Neuronal stem cell (in vitro differentiated cells): ENCODE measurements at places on chromosomes 12 and 14.

GRCh38 chr12:116629480-116629879, 70.3 kb downstream of the MAP1LC3B2 start:
- no peak for DNase-seq

DNA sequence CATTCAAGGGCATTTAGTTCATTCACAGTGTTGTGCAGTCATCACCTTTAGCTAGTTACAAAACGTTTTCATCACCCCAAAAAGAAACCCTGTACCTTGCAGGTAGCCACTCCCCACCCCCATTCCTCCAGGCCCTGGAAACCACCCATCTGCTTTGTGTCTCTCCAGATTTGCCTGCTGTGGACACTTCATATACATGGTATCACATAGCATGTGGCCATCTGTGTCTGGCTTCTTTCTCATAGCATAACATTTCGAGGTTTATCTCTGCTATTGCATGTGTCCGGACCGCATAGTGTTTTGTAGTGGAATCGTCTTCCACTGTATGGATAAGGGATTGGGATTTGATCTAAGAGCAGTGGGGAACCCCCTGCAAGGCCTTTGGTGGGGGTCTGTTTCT, 143.1 kb downstream of the AACS start:
- DNase-seq = no peak

DNA sequence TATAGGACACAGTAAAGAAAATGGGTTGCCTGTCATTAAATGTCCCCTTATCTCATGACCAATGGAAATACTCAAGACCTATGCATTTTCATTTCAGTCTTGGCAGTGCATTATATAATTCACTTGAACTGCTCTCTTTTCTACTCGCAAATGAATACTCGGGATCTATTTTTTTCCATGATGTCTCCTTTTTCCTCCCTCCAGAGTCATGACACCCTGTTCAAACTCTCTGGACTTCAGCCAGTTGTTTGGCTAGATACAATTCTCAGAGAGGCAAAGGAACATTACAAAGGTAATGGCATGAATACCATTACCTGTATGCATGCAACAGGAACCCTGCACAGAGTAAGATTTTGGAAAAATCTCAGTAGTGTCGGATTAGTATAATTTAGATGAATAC, 130.9 kb downstream of the GPR135 start:
- no peak for DNase-seq

- DNase-seq = no peak
These were observed 5.0 kb upstream of the BAZ2A start for GRCh38 chr12:56634837-56635791.

DNA sequence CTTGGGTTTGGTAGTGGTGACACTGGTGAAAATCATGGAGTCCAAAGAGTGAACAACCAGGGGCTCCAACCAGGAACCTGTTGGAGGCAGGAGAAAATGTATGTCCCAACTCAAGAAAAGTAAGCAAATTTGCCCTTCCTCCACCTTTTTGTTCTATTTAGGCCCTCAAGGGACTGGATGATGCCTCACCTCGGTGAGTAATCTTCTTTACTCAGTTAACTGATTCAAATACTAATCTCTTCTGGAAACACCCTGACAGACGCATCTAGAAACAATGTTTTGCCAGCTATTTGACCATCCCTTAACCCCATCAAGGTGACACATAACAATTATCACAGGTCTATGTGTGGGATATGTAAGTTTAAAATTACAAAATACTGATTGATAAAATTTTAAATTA, 272.4 kb upstream of the FOXG1 start:
- no peak for DNase-seq

DNA sequence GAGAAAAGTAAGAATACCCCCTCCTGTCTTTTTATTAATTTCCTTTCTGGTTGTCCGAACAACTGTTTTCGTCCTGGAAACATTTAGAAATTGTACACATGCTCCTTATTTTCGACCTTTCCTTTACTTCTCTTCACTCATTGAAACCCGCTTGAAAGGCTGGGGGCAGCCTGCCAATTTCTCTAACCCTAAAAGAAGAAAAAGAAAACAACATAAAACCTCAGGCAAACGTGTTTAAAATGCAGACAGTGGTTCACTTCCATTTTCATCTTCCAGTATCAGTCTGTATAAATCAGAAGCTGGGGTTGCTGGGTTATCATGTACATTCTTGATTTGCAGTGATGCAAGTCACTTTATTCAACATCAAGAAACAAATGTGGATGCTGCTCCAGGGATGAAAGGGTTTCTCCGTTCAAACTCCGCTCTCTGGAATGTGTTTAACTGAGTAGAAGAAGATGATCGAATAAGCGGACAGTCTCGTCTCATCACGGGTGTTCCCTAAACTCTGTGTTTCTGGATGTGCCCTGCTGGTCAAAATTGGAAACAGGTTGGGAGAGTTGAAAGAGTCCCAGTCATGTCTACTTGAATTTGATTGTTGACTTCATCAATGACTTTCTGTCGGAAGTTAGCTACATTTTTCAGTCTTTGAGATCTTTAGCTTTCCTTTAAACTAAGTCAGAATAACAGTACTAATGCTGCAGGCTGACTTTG, 1042.2 kb downstream of the BCL11B start:
- DNase-seq = no peak

- no peak for DNase-seq
These were observed 7.3 kb upstream of the MYO1A start for GRCh38 chr12:57057067-57057751.

- no peak for DNase-seq
These were observed 16.2 kb downstream of the ABHD4 start for GRCh38 chr14:22614240-22614799.

- no peak for DNase-seq
These were observed 190.4 kb downstream of the SLC5A8 start for GRCh38 chr12:101019667-101020066.

GRCh38 chr12:19185262-19185929, 55.9 kb downstream of the PLEKHA5 start:
- no peak for DNase-seq

DNA sequence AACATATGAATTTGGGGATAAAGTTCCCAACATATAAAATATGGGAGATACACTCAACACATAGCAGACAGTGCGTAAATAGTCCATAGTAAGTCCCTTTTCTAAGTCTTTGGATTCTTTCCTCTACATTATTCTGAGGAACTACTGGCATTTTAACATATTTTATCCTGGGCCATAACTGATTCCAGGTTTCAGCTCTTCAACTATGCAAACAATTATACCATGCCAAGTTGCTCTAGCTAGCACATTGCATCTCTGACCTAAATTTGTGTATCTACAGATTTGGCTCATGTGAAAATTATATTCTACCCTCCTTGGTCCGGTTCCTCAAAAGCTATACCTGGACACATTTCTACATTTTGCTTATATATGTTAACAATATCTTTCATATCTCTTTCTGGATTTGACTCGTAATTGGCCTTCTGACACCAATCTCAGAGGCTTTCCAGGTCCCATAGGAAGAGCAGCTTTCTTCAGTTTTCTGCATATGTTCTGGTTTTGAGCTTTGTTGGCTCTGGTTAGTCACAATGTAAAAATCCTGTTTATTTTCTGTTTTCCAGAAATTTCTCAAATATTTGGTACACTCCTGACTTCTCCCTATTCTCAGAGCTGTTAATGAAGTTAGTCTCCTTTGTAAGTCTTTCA, 305.4 kb downstream of the BMP4 start:
- DNase-seq = no peak

DNA sequence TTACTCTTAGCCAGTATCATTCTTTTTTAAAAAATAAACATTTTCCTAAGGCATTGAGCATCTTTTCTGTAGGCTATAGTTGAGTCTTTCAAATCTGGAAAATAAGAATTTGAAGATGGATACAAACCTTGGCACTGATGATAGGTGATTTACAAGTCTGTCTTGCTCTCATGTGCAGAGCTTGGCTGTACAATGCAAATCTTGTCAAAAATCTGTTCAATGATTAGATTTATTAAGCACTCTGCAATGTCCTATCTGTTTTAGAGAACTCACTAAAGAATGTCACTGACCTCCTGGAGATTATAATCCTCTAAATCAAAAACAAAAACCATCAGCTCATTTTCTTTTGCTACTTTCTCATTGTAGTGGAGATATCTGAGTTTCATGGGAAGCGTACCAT, 42.8 kb upstream of the AMIGO2 start:
- no peak for DNase-seq

DNA sequence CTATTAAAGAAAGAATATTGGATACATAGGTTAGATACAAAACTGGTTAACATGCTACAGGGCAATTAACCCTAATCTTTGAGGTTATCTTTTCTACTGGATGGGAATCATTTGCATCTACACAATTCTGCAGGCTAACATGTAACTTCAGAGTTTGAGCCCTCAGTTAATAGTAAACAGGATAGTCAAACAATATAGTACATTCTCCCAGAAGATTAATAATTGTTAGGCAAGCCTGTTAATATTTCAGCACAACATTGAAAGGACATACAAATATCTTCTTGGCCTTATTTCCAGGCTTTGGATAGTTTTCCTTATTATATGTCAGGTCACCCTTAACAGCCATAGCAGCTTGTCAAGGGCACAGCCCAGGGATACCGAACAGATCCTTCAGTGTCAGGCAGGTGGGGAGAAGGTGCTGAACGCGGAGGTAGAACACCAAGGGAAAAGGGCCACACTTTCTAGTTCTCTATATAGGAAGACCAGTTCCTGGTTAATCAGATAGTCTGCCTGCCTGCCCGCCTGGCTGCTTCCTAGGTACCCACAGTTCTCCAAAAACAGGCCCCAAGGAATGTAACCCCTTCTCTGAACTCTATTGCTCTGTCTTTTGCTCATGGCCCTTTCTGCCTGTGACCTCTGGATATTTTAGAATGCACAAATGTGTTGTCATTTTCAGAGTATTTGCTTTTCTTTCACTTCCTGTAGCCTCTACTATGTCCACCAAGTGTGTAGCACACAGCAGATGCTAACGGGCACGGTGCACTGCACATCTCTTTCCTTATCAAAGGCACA, 256.0 kb downstream of the PCNX1 start:
- DNase-seq = no peak

- DNase-seq = no peak
These were observed 389.6 kb upstream of the ATP2B1 start for GRCh38 chr12:90098132-90098779.

DNA sequence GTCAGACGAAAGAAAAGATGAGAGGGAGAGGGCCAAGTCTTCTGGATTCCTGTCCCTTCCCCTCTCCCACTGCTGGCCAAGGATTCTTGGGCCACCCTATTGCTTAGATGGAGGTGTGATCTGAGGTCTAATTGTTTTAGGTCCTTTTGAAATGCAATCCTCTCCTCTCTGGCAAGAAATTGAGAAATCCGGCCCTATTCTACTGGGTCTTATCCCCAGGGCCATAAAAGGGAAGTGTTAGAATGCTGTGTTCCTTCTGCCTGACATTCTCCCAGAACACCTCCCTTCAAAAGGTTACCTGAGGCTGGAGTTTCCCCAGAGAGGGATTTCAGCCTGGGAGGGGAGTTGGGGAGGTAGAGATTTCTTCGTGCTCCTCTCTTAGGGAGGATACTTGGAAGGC, 4.4 kb downstream of the WNT5B start:
- DNase-seq = no peak

DNA sequence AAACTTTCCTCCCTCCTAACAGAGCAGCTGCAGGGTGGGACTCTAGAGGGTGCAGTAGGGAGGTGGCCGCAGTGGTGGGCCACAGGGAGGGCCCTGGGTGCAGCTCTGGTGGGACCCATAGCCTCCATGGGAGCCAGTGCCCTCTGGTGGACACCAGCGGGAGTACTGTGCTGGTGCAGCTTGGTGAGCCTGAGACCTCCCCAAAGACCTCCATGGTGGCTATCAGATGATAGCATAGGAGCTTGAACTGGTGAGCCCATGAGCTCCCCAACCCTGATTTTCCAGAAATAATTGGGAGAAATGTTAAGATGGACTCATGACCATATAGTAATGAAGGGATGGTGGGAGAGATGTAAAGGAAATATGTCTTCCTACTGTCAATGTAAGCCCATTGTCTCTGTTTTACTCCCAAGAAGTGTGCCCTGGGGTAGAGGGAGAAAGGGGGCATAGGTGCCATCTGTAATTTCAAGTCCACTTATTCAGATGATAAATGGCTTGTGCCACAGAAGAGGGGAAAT, 98.7 kb downstream of the GAS2L3 start:
- no peak for DNase-seq

- no peak for DNase-seq
These were observed 86.6 kb upstream of the DYNC1H1 start for GRCh38 chr14:101877766-101878165.

DNA sequence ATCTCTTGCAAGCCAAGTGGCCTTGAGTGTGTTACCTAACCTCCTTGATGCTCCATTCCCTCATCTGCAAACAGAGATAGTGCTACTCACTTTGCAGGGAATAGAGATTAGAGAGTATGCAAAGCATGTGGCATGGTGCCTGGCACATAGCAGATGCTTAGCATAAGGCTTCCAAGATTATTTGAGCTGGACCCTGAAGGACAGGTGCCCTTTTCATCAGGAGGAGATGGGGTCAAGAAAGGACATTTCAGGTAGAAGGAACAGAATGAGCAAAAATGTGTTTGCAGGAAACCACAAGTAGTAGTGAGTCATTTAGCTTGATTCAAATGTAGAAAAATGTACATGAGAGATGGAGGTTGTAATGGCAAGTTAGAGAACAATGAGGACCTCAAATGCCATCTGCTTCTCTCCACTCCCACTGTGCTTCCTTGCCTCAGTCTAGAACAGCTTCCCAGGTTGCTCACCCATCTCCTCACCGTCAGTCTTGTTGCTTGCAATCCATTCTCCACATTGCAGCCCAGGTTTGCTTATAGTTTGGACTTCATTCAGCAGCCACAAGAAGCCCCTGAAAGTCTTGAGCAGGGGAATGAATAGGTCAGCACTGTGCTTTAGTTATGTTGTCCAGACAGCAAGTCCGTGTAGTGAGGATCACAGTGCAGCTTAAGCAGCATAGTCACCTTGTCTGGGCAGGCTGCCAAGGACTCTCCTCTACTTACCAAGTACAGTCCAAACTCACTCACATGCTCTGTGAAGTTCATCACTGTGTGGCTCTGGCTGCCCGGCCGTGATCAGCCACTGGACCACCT, 536.3 kb upstream of the CCDC196 start:
- DNase-seq = no peak

GRCh38 chr14:38090506-38090905, 117.2 kb upstream of the SSTR1 start:
- no peak for DNase-seq

DNA sequence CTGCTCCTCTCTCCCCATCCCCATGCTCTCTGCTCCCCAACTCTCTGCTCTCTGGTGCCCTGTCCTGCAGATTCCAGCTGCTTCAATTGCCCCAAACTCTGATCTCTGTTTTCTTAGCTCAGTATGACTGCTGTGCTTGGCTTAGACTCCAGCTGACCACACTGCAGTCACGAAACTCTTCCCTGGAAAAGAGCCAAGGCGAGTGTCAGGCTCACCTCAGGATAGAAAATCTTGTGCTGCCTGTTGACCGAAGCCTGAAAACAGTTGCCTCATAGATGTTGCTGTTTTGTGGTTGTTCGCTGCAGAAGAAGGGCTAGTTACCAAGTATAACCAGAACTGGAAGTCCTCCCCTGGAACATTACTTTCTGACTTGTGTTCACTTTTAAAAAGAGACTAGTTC, 6.7 kb upstream of the STON2 start:
- no peak for DNase-seq

DNA sequence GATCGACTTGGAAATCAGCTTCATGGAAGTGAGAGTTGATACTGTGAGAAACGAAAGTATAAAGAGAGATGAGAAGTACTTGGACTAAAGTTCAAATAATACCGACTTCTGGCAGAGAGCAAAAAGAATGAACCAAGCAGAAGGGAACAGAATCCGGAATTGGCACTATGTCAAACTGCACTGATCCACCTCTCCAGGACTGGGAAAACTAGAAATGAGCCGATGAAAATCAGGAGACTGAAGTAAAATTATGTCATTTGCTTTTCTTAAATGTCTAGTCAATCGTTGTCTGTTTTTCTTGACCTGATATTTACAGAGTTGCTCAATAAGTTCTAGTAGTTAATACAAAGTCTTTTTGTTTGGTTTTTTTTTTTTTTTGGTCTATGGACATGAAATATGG, 163.0 kb upstream of the FOXG1 start:
- DNase-seq = no peak
